ENCODE measurements at places on chromosomes 6 and 20. TPM values are rescaled to one million over a fixed set of nuclear protein-coding genes. Genes with fewer than 3 reads are reported as not detected.

DNA sequence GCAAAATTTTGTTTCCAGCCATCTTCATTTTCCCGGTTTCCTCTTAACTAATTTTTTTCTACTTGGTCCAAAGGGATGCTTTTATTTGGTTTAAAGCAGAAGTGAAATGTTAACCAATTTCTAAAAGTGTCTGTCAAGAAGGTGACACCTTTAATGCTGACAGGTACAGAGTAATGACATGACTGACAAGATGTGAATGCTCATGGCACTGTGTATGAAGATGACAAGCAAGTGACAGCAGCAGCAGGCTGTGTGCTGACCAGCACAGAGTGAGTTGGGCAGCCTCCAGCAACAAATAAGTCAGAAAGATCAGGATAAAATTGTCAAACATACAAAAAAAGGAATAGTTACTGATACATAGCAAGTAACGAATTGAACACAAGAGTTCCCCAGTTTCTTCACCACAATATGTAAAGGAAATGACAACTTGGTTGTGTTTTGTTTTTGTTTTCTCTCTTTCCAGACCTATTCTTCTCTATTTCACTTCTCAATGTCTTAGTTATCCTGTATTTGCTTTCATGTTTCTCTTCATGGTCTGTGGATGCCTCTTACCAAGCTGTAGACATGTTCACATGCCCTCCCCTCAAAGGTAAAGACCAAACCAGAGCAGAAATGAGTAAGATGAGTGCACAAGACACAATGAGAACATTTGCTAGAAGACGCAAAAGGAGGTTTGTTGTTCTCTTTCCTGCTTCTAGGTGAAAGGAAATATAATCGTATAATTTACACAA, 174.9 kb downstream of the FRK start:
- ATAC-seq = no peak

DNA sequence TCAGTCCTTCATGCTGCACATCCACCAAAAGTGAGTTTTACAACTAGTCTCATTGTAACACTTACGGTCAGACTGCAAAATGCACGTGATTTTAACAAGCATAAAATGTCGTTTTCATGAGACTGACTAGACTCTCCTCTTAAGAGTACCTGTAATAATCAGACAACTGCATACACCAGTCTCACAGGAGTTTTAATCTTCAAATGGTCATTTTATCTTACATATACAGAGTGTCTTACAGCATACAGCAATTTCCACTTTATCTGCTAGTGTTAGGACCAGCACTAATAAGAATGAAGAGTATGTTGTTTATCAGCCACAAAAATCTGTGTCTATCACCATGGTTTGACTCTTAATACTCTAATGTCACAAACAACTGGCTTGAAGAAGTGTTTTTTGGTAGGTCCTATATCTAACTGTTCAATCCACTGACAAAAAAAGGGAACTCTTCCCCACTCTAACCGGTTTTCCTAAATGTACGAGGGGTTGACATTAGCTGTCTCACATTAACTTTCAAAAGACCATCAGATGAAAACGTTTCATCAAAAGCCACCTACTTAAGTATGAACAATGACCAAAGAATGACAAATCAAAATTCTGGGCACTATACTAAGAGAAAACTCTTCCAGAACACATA, 1.5 kb upstream of the ASF1A start:
- ATAC-seq = no peak

GRCh38 chr6:164882236-164882635, 427.2 kb downstream of the C6orf118 start:
- ATAC-seq = no peak

DNA sequence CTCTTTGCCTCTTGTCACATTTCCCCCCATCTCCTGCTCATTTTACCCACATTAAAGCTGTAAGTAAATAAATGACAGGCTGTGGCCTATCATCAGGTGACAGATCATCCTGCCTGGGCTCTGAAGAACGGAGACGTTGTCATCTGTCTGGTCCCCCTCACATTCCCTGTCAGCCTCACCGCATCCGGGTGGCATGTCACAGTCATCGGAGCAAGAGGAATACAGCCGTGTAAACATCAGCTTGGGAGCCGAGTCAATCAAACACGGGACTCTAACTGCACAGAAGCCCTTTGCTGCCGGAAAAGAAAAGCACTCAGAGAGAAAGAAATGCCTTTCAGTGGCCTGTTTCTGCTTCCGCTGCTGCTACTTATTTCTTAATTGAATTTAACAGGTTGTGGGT, 371.9 kb upstream of the ID4 start:
- no peak for ATAC-seq

Gene OLIG3
- total RNA-seq = not detected

DNA sequence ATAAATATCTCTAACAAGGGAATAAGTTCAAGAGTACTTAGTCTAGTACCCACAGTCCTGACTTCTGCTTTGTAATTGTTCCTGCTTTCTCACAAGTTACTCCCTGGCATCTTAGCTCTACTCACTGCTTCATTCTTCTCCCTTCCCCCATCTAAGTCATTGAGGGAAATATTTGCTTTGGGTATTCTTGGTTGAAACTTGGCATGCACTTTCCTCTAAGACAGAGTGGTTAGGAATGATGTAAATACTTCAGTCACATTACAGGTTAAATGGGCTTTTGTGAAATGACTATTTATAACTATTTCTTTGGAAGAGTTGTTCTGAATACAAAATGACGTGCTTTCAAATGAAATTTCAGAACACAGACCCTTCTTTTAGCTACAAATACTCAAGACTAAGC, 67.7 kb upstream of the PLEKHG1 start:
- no peak for ATAC-seq

DNA sequence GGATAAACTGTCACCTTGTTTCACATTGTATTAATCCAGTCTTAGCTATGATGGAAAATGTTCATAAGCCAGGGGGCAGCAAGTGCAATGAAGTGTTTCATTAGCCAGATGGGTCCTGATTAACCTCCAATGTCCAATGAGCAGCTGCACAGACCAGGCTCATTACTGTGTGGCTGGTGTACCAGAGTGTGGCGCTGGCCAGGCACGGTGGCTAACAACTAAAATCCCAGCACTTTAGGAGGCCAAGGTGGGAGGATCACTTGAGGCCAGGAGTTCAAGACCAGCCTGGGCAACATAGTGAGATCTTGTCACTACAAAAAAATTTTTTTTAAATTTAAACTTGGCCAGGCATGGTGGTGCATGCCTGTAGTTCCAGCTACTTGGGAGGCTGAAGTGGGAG, 201.7 kb upstream of the FOXQ1 start:
- ATAC-seq = no peak

- no peak for ATAC-seq
Observed at GRCh38 chr6:140178520-140178919, 804.1 kb upstream of the CITED2 start.

- no peak for ATAC-seq
Observed at GRCh38 chr6:24922814-24923213, 12.9 kb downstream of the RIPOR2 start.

Gene HLA-DRA
- total RNA-seq = 38.7 TPM

Gene GSTA1
- 1.6 TPM for total RNA-seq

Gene CST4
- not detected for total RNA-seq

GRCh38 chr6:43979525-43979924, 147.7 kb downstream of the MRPL14 start:
- ATAC-seq = no peak

GRCh38 chr6:166929542-166930189, 26.7 kb downstream of the RNASET2 start:
- no peak for ATAC-seq

GRCh38 chr6:72412709-72413044, 209.2 kb upstream of the KCNQ5 start:
- ATAC-seq = no peak

Gene NR2E1
- total RNA-seq = 0.08 TPM

- ATAC-seq = no peak
Observed at GRCh38 chr6:122285292-122285913, 114.0 kb upstream of the HSF2 start.

GRCh38 chr6:168026925-168027324, 29.5 kb downstream of the KIF25 start:
- ATAC-seq = no peak

- ATAC-seq = no peak
Observed at GRCh38 chr6:10655508-10656055, 38.8 kb downstream of the C6orf52 start.
